NCI-H187 (cell line): ENCODE measurements at places on chromosomes 12 and 14.

- no peak for DNase-seq
Measured at GRCh38 chr14:23362200-23362599, 2.8 kb downstream of the EFS start.

GRCh38 chr12:126437934-126438333 lies 1372.7 kb downstream of the AACS start:
- no peak for DNase-seq

- no peak for DNase-seq
Measured at GRCh38 chr12:114895081-114895480, 211.1 kb upstream of the TBX3 start.

DNA sequence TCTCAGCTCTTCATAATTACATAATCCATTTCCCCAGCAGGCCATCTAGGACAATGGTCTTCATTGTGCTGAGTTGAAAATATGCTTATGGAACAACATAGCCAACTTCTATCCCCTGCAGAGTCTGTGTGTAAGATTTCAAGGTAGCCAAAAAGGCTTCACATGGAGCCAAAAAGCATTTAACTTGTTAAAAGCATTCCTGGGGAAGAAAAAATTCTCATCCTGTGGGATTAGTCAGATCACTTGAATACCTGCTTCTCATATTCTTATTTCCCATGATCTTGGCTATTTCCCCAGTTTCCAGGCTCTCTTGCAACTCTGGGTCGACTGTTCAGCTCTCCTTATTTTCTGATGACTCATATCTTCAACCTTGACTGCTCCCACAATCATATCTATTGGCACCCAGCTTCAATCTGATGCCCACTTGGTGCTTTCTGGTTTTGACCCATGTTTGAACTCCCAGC lies 178.9 kb downstream of the KLHL28 start:
- DNase-seq: no peak

DNA sequence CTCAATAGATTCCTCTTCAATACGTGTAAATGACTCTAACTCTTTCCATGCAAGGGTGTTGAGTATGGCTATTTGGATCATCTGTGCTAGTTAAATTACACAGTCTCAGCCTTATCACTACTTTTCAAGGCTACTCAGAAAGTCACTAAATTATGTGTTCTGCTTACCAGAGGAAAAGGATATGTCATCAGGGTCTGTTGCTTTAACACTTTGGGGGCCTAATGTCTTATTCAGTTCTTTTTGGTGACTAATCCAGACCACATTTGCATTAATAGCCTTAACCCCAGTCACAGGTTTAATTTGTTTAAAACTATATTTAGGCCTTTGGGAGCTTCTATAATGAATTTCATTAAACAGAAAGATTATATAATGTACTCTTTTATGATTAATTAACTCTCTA lies 649.3 kb downstream of the RPS29 start:
- no peak for DNase-seq
